ENCODE measurements at places on chromosomes 2 and 18.

- DNase-seq: no peak
These were observed 82.6 kb downstream of the TPO start for GRCh38 chr2:1495676-1496358.

- no peak for DNase-seq
These were observed 88.6 kb downstream of the AAK1 start for GRCh38 chr2:69554981-69555380.

DNA sequence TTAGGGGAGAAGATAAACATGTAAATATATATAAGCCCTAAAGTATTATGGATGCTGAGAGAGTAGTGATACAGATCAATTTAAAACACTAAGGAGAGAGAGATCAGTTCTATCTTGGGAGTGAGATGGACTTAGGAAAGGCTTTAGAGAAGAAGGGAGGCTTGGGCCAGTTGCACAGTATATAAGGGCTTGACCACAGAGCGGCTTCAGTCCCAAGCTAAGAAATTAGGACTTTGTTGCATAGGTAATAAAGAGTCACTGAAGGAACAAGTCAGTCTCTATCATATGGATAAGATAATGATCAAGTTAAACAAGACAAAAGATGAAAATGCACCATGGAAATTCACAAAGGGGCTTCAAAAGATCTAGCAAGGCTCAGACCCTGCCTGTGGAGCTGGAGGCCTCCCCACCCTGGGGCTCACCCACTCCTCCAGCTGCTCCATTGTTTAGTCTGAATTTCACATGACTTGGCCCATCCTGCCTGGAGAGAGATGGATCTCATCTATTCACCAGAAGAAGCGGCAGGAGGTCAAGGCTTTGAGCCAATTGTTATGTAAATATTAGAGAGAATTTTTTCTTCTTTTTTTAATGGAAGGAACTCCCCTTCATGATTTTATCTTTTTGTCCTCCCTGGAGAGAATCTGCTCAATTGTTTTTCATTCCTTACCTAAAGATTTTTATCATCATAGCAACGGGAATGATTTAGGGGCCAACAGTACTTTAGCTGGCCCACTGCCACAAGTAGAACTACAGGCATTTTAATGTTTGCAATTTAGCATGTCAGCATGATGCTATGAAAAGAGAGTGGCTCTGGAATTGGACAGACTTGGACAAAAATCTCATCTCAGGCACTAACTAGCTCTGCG lies 44.0 kb downstream of the GYPC start:
- DNase-seq: no peak

GRCh38 chr2:72914206-72914559 lies 3.1 kb upstream of the EMX1 start:
- DNase-seq: no peak

- DNase-seq: no peak
These were observed 34.2 kb downstream of the ROCK2 start for GRCh38 chr2:11310212-11310611.

GRCh38 chr18:6646801-6647200 lies 82.7 kb upstream of the ARHGAP28 start:
- DNase-seq: no peak

- DNase-seq: no peak
These were observed 4.7 kb downstream of the LAMA1 start for GRCh38 chr18:7112936-7113335.

GRCh38 chr2:118844261-118845004 lies 3.0 kb downstream of the EN1 start:
- no peak for DNase-seq

DNA sequence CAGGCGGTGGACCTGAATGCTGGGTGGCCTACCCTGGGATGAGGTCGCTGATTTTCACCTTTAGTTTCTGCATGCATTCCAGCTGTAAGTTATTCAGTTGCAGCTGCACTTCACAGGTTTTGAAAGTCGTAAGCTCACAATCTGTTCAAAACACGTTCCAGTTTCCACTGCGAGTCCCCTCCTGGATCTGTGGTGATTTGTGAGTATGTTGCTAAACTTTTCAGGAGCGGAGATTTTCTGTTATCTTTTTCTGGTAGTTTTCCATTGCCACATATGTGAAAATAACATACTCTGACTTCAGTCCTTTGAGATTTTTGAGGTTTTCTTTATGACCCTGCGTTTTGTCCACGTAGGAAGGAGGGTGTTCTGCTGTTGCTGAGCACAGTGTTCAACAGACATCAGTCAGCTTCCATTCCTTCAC lies 102.1 kb downstream of the SNTG2 start:
- DNase-seq: no peak

- DNase-seq: no peak
These were observed 639.8 kb downstream of the TMEM182 start for GRCh38 chr2:103401621-103402020.

DNA sequence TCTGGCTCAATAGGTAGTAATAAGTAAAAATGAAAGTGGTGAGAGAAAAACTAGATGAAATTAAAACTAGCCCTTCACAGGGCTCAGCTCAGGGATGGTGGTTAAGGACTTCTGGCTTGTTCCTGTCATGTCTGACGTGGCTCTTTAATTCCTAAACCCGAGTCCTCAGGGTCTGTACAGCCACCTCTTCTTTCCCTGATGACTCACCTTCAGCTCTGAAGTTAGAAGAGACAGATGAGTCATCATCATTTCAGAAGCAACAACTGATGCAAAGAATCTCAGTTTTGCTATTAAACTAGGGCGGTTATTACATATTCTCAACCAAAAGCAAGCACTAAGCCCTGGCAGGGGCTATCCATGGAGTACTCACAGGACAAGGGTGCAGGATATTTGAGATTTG lies 24.0 kb upstream of the ITGB6 start:
- no peak for DNase-seq

- DNase-seq: peak; percentile 71
These were observed at the start of gene LTBP1 for GRCh38 chr2:32946314-32947075. Gene LTBP1 (plus strand): TSS chr2:32946953. CDS start chr2:32947325, 372 bp downstream.

GRCh38 chr2:888906-889566 lies 61.6 kb upstream of the SNTG2 start:
- no peak for DNase-seq

DNA sequence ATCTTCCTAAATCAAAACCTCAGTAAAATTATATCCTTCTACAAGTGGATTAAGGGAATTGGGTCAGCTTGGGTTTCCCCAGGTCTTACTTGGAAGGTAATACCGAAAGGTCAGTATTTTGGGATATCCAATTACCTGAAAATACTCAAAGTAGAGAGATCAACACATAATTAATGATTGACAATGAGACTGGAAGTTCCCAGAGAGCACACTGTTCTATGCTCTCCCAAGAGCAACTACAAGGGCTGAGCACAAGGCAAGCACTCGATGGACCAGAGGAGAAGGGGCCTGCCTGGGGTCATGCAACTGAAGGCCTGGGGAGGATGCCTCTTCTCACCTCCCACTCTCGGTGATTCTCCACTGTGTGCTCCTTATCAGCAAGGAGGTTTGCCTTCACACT lies 159.2 kb upstream of the ACAA2 start:
- no peak for DNase-seq

DNA sequence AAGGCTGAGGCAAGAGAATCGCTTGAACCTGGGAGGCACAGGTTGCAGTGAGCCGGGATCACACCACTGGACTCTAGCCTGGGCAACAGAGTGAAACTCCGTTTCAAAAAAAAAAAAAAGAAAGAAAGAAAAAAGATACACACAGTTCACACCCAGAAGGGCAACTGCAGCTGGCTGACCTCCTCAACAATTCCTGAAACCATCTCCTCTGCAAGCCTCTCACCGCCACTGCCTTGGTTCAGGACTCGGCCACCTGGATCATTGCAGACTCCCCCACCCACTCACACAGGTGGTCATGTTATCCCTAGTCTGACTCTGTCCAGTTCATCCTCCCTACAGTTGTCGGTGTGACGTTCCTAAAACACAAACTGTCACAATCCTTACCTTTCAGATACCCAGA lies 2.2 kb downstream of the CYS1 start:
- no peak for DNase-seq

- DNase-seq: no peak
These were observed 59.9 kb upstream of the LRPPRC start for GRCh38 chr2:44055664-44056063.

DNA sequence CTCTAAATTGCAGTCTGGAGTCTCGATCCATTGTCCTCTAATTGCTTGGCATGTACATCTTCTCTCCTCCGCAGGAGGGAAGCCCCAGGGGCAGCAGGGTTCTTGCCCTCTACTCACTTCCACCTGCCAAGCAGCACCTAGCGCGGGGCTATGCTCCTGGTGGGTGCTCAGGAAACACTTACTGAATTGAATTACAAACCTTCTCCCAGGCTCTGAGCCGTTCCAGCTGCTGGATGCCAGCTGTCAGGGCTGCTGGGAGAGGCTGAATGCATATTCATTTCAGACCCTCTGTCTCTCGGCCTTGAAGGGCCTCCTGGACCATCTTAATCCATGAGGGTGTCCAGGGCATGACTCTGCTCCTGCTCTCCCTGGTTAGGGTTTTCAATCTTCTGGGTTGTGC lies 94.0 kb downstream of the CELF4 start:
- DNase-seq: no peak

DNA sequence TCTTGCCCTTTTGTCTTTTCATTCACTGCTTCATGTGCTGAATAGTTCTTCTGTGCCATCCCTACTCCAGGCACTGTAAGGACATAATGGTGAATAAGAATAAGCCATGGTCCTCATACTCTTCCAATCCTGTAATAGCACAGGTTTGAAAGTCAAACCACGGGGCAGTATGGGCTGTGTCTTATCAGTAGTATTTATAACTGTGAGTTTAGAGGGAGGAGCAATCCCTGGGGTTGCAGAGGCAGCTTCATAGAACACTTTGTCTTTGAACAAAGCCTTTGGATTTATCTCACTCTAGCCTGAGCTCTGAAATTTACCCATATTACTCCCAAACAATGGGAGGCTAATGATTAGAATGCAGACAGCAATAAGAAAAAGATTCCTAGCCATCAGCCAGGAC lies 30.2 kb upstream of the ALK start:
- no peak for DNase-seq

- peak; percentile 4 for DNase-seq
These were observed 19.5 kb downstream of the RALBP1 start for GRCh38 chr18:9494778-9495331.

- no peak for DNase-seq
These were observed 303.2 kb upstream of the REV1 start for GRCh38 chr2:99793022-99793421.

DNA sequence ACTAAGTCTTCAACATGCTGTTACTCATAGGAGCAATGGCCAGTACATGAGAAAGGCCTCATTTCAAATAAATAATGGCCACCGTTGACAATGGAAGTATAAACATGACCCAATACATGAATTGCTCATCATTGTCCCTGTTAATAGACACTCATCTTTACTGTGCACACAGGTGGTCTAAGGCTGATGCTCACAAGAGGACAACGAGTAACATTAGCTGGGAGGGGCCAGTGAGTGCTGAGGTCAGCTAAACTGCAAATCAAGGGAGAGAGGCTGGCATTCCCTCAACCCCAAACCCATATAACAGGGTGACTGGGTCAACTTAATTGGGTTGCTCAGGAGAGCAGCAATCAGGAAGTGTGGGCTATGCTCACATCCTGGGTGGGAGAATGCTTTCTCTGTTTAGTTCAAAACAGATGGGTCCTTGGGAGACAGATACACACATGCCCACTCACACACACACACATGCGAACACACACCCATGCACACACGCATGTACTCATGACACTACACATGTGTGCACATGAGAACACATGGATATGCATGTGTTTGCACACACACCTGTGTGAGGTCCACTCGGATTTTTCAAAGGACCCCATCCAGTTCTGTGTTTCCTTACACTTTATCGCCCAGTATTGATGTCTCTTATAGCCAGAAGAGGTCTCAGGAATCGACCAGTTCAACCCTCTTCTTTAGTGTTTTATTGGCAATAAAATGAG lies 172.0 kb downstream of the INHBB start:
- no peak for DNase-seq

DNA sequence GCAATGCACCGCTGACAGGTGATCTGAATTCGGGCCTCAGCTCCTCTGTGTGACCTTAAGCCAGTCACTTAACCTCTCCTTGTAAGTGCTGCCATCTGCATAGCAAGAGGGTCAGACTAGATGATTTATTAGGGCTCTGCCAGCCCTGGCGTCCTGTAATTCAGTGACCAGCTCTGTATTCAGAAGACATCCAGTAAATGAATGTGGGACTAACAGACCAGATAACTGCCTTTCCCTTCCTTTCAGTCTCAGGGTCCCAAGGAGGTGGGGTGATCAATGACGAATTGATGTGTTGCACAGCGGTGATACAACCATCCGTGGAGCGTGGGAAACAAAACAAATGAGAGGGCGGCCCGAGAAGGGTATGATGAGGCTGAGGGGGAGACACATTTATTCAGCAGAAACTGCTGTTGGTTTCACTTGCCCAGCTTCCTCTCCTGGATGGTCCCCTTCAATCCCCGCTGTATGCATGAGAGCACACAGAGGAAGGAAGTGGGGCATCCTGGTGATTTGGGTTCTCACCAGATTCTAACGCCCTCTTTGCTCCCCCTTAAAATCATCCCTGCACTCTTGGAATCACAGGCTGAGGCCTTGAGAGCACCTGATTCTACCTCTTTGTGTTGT lies 92.8 kb downstream of the VIT start:
- no peak for DNase-seq

DNA sequence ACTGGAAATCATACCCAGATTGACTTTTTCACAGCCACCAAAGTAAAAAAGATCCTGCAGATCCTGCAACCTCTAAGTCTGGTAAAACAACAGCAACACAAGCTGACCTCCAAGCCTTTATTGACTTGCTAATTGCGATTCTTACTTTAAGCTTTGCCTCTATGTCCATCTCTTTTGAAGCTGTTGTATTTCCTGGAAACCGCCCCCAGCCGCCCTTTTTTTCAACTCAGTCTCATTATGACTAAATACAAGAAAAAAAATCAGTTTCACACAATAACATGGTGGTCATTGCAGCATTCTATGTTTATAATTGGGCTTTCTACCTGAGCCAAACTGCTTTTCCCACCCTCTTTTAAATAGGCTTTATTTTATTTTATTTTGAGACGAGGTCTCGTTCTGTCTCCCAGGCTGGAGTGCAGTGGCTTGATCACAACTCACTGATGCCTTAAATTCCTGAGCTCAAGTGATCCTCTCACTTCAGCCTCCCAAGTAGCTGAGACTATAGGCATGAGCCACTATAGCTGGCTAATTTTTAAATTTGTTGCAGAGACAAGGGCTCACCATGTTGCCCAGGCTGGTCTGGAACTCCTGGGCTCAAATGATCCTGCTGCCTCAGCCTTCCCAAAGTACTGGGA lies 76.2 kb downstream of the MOGAT1 start:
- DNase-seq: no peak

- DNase-seq: peak; percentile 12
These were observed 1.6 kb downstream of the ZNF516 start for GRCh38 chr18:76493213-76494161.

- no peak for DNase-seq
These were observed 7.3 kb downstream of the ZNF516 start for GRCh38 chr18:76487782-76488181.

All from CD4-positive, alpha-beta T cell treated with Interleukin-21 for 1 hour (primary cell).